Adrenal gland (tissue), 19 donors: ENCODE measurements at places on chromosomes 5 and 9. TPM values are rescaled to one million over a fixed set of nuclear protein-coding genes. Genes with fewer than 3 reads are reported as not detected.

The RBM18 gene
- total RNA-seq, result 19.1 TPM

The ZNF300 gene
- total RNA-seq, result 0.55 TPM

The CD14 gene
- total RNA-seq, result 276 TPM

The DBH gene
- total RNA-seq, result 0.24 TPM

The RHOBTB3 gene
- total RNA-seq, result 243 TPM

The DAPK1 gene
- total RNA-seq, result 25.3 TPM

The UNC5A gene
- 7.6 TPM for total RNA-seq

The HSD17B3 gene
- total RNA-seq, result not detected

The ADGRD2 gene
- total RNA-seq, result not detected

The RASEF gene
- total RNA-seq, result 0.23 TPM

The C5orf58 gene
- not detected for total RNA-seq

The LRRTM2 gene
- total RNA-seq, result 1.1 TPM

The PCDHGC5 gene
- total RNA-seq, result 1.9 TPM

The PTGR1 gene
- 111 TPM for total RNA-seq

GRCh38 chr5:168674893-168675482 is 95.8 kb upstream of the PANK3 start:
- no peak for DNase-seq
- no peaks in the 10 kb centered on the region for H3K27me3 ChIP-seq
- H3K27ac ChIP-seq, result no peak overlapping the region

- H3K36me3 ChIP-seq, result no peaks in the 10 kb centered on the region
- no peaks in the 10 kb centered on the region for H3K27me3 ChIP-seq
- no peaks in the 10 kb centered on the region for H3K4me1 ChIP-seq
Measured at GRCh38 chr5:87164409-87164808, 103.3 kb upstream of the RASA1 start.

DNA sequence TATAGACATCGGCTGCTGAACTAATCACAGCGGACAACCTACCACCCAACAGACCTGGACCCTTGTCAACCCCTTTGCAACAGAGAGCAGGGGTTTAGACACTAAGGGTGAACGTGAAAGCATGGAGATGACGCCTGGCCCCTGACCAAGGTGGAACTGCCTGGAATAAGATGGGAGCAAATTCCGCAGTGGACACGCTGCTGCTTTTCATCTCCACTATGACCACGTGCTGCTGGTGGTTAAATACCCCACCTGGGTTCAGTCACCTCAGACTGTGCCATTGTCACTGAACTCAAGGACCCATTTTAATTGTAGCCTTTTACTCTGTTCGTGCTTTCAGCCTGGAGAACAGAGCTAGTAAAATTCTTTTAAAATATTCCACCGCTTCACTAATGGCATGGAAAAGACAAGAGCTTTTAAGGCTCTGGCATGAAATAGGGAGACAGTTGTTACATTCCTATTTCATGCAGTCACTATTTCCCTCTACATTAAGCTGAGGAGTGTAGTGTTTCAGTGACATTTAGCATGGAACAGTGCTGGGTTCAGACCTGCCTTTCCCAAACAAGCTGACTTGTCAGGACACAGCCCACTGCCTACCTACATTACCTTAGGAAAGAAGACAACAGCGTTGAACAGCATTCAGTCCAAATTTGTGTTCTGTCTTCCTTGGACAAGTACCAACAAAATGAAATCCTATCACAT is 96.8 kb downstream of the ANKRD18B start:
- DNase-seq, result no peak
- no peak overlapping the region for H3K27ac ChIP-seq
- H3K4me3 ChIP-seq, result no peak overlapping the region
- H3K4me1 ChIP-seq, result no peaks in the 10 kb centered on the region

DNA sequence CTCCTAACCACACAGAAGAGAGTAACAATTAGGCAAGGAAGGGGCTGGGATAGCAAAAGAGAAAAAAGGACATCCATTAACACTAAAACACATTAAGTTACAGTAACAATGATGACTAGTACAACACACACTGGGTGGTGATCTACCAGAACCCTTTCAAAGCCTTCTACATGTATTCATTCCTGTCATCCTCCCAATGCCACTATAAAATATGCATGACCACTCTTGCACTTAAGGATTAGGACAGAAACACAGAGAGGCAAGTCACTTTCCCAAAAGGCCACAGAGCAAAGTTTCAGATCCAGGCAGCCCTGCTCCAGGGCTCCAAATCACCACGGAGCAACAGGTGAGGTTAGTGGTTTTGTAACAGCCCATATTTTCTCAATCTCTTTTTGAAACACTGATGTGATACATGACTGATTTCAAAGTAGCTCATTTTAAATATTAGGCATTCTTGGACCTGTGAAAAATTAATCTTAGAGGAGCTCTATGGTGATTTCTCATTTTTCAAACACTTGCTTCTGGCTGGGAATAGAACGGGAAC is 86.7 kb downstream of the AUH start:
- H3K4me3 ChIP-seq, result no peak overlapping the region
- no peak overlapping the region for H3K27ac ChIP-seq
- no peak for DNase-seq
- no peaks in the 10 kb centered on the region for H3K36me3 ChIP-seq
- H3K4me1 ChIP-seq, result no peaks in the 10 kb centered on the region

DNA sequence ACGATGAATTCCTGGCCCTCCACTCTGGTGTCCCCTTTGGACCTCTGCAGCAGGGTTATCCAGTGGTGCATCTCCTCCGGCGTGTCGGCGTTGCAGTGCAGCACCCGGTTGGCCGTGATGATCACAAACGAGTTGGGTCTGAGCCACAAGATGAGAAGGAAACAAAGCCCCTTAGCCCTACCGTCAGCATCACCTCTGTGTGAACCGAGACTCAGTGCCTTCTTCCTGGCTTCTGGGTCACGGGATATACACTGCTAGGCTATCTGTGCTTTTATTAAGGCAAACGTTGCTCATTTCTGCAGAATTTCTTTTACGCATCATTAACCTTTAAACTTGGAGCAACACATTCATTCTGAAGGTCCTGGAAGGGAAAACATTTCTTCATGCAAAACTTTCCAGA is 65.1 kb upstream of the RETREG1 start:
- H3K36me3 ChIP-seq, result peaks cover 15% of the 10 kb centered on the region
- H3K27ac ChIP-seq, result no peak overlapping the region
- H3K27me3 ChIP-seq, result no peaks in the 10 kb centered on the region
- no peak for DNase-seq
- no peaks in the 10 kb centered on the region for H3K4me1 ChIP-seq

GRCh38 chr9:33304362-33304761 is 14.0 kb downstream of the NFX1 start:
- no peak overlapping the region for H3K4me3 ChIP-seq
- H3K36me3 ChIP-seq, result peaks cover 96% of the 10 kb centered on the region
- H3K27ac ChIP-seq, result no peak overlapping the region
- no peaks in the 10 kb centered on the region for H3K27me3 ChIP-seq
- peaks cover 3% of the 10 kb centered on the region for H3K4me1 ChIP-seq

DNA sequence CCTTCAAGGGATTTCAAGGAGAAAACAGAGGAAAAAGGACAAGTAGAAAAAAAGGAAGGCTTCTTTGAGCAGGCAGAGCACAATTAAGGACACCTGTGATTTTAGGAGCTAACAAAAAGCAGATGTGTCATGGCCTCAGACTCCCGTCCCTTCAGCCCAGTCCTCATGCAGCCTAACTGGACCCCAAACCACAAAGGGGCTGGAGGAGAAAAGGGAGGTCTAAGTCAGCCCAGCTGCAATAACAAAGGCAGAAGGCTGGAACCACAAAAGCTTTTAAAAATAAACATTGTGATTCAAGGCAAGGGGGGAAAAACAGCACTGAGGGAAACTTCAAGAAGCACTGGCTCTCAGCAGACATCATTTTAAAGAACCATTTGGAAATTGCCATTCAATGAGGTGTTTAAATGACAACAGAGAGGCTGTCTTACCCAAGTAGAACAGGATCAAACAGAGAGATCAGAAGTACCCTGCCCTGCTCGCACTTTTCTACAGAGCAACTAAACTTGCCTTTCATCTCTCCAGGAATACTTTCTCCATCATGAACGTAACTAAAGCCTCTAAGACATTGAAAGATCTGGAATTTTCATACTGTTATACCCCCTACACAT is 89.3 kb downstream of the SEMA5A start:
- H3K27ac ChIP-seq, result no peak overlapping the region
- H3K27me3 ChIP-seq, result no peaks in the 10 kb centered on the region
- H3K36me3 ChIP-seq, result no peaks in the 10 kb centered on the region
- no peak overlapping the region for H3K4me3 ChIP-seq

GRCh38 chr5:159877016-159877415 is 39.3 kb upstream of the ADRA1B start:
- no peak overlapping the region for H3K4me3 ChIP-seq
- H3K36me3 ChIP-seq, result no peaks in the 10 kb centered on the region
- DNase-seq, result no peak
- no peaks in the 10 kb centered on the region for H3K27me3 ChIP-seq
- H3K4me1 ChIP-seq, result peaks cover 3% of the 10 kb centered on the region

DNA sequence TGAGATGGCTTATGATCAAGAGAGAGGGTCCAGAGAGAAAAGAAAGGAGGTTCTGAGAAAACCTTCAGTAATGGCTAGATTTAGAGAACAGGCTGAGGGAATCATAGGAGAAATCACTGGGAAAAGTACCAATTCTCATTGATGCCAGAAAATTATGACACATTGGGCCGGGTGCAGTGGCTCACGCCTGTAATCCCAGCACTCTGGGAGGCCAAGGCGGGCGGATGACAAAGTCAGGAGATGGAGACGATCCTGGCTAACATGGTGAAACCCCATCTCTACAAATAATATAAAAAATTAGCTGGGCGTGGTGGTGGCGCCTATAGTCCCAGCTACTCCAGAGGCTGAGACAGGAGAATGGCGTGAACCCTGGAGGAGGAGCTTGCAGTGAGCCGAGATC is 29.5 kb upstream of the PLIN2 start:
- H3K27me3 ChIP-seq, result no peaks in the 10 kb centered on the region
- peaks cover 23% of the 10 kb centered on the region for H3K4me1 ChIP-seq
- no peaks in the 10 kb centered on the region for H3K36me3 ChIP-seq

- no peak for DNase-seq
- peaks cover 5% of the 10 kb centered on the region for H3K36me3 ChIP-seq
- H3K4me3 ChIP-seq, result no peak overlapping the region
- H3K27me3 ChIP-seq, result no peaks in the 10 kb centered on the region
- H3K27ac ChIP-seq, result no peak overlapping the region
Measured at GRCh38 chr5:43156388-43156787, 35.6 kb upstream of the NIM1K start.

DNA sequence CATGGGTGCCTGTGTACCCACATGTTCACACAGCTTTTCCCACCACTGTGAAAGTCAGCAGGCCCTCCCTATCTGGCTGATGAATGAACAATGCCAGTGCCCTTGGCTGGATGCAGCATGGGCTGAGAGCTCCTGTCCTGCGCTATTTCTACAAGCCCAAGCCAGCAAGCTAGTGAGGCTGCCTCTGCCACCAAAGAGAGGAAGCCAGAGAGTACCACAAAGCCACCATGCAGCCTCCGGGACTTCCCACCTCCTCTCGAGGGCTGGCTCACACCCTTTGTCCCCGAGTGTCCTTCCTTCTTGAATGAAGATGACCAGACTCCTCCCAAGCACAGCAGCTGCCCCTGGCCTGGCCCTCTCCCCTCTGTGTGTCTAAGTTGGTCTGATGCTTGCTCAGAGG is 76.5 kb downstream of the SH3PXD2B start:
- peaks cover 66% of the 10 kb centered on the region for H3K36me3 ChIP-seq
- H3K4me1 ChIP-seq, result no peaks in the 10 kb centered on the region
- H3K27me3 ChIP-seq, result no peaks in the 10 kb centered on the region

- H3K4me1 ChIP-seq, result no peaks in the 10 kb centered on the region
- DNase-seq, result no peak
- H3K27me3 ChIP-seq, result no peaks in the 10 kb centered on the region
Measured at GRCh38 chr5:44862808-44863207, 54.1 kb downstream of the MRPS30 start.

DNA sequence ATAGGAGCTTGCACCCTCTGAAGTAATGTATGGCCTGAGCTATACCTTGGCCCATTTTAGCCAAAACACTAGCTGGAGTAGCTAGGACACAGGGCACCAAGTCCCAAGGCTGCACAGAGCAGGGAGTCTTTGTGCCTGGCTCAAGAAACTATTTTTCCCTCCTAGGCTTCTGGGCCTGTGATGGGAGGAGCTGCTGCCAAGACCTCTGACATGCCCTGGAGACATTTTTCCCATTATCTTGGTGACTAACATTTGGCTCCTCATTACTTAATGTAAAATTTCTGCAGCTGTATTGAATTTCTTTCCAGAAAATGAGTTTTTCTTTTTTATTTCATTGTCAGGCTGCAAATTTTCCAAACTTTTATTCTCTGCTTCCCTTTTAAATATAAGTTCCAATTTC is 1099.2 kb downstream of the CDH18 start:
- H3K36me3 ChIP-seq, result no peaks in the 10 kb centered on the region
- no peaks in the 10 kb centered on the region for H3K27me3 ChIP-seq
- no peak overlapping the region for H3K4me3 ChIP-seq
- no peaks in the 10 kb centered on the region for H3K4me1 ChIP-seq
- no peak for DNase-seq

- no peaks in the 10 kb centered on the region for H3K27me3 ChIP-seq
- H3K4me3 ChIP-seq, result no peak overlapping the region
- no peaks in the 10 kb centered on the region for H3K36me3 ChIP-seq
Measured at GRCh38 chr5:45288746-45289145, 407.4 kb downstream of the HCN1 start.

DNA sequence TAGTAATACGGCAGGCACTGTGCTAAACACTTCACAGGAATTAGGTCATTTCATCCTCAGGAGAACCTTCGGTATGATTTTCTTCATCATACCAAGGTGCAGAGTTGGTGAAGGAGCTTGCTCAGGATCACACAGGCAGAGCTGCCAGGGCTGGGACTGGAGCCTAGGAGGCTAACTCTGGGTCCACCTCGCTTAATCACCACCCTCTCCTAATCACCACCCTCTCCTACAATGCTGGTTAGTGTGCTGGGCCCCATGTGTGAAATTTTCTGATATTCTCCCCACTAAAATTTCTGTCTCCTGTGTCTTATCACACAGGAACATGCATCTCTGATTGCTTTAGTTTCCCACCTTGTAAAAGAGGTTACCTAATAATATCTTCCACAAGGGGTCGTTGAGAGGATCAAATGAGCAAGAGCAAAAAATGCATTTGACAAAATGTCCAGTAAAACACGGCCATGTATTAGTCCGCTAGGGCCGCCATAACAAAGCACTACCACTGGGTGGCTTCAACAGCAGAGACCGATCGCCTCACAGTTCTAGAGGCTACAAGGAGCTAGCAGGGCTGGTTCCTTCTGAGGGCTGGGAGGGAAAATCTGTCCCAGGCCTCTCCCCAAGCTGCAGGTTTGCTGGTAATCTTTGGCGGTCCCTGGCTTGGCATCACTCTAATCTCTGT is 128.2 kb upstream of the NFIB start:
- no peak for DNase-seq
- no peak overlapping the region for H3K27ac ChIP-seq
- H3K27me3 ChIP-seq, result no peaks in the 10 kb centered on the region
- H3K36me3 ChIP-seq, result no peaks in the 10 kb centered on the region
- H3K4me1 ChIP-seq, result no peaks in the 10 kb centered on the region

DNA sequence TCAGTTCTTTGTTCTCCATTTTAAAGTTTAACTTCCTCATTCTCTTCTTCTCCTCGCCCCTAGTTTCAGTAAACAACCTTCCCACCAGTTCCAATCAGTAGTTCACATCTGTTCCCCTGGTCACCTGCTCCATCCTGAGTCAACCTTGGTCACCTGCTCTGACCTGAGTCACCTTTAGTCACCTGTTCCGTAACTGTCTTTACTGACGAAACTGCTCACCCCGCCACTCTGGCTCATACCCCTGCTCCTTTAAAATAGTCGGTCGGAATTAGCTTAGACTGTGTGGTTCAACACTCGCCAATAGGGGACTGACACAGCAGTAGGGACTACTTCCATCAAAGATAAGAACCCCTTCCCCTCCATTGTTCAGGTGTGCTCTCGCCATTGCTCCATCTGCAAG is 76.3 kb upstream of the GPBP1 start:
- no peaks in the 10 kb centered on the region for H3K36me3 ChIP-seq
- H3K4me1 ChIP-seq, result no peaks in the 10 kb centered on the region
- no peak for DNase-seq
- no peak overlapping the region for H3K4me3 ChIP-seq
- H3K27ac ChIP-seq, result no peak overlapping the region
